SHP77 treated with DMSO at 0.1 percent for 48 hours (cell line): ENCODE measurements at places on chromosomes 3 and 15.

DNA sequence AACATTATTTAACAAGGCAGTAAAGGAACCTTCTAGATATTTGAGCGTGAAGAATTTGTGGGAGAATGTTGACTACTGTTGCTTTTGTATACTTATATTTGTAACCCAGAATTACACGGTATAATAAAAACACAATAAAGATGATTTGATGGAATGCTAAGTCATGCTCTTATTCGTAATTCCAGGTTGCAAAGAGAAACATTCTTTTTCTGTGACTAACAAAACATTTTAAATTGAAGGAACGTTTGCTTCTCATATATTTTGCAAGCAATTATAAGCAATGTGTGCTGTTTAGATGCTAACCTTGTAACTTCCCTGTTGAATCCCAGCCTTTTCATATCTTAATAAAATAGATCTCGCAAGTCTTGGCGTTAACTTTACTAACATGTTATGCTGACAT lies 124.4 kb upstream of the CGNL1 start:
- DNase-seq, result no peak

- DNase-seq, result no peak
Measured at GRCh38 chr15:67048281-67049279, 16.8 kb upstream of the SMAD3 start.

DNA sequence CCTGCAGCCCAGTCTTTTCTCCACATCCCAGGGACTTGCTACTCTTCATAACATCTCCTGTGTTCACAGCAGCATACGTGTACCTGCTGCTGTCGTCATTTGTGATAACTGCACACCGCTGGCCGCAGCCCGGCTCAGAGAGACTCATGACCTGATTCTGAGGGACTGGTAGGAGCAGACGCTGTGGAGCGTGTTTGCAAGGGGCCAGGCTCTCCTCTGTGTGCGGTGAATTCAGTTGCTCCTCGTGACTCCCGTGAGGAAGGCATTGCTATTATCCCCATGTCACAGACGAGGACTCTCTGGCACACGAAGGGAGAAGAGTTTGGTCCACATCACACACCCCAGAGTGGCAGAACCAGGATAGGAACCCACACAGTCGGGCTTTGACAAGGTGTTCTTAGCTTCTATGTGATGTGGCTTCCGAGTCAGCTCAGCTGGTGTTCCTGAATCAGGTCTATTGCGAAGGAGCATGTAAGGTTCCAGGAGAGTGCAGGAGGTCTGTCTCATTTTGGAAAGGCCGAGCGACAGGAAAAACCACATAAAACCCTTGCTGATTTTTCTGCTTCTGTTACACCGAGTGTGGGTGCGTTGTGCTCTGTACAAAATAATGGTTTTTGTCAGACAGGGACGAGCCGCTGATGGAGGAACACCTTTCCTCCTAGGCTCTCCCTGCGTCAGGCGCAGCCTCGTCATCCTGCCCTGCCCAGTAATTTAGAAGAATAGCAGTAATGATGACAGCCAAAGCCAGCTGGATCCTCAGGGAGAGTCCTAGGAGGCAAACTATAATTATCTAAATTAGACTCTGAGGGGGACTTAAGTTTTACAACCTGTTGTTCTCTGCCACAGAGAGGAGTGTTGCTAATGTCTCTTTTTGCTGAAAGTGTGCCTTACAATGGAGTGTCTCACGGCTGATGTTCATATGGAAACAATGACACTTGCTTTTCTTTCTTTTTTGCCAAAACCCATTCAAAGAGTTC lies 157.5 kb upstream of the RGMA start:
- no peak for DNase-seq

- no peak for DNase-seq
Measured at GRCh38 chr3:117201901-117202774, 492.6 kb downstream of the TUSC7 start.

GRCh38 chr3:189944285-189945145 lies 176.2 kb downstream of the P3H2 start:
- no peak for DNase-seq

- DNase-seq, result no peak
Measured at GRCh38 chr3:55343486-55344357, 143.4 kb downstream of the WNT5A start.

- no peak for DNase-seq
Measured at GRCh38 chr3:167559924-167560323, 86.1 kb upstream of the SERPINI2 start.
